ENCODE measurements at places on chromosomes 7 and 10. TPM values are rescaled to one million over a fixed set of nuclear protein-coding genes. Genes with fewer than 3 reads are reported as not detected.

Gene ZEB1
- total RNA-seq = 60.8 TPM

Gene CNPY1
- not detected for total RNA-seq

Gene PRSS37
- not detected for total RNA-seq

GRCh38 chr7:114939484-114940097 lies 17.7 kb downstream of the MDFIC start:
- DNase-seq = no peak

DNA sequence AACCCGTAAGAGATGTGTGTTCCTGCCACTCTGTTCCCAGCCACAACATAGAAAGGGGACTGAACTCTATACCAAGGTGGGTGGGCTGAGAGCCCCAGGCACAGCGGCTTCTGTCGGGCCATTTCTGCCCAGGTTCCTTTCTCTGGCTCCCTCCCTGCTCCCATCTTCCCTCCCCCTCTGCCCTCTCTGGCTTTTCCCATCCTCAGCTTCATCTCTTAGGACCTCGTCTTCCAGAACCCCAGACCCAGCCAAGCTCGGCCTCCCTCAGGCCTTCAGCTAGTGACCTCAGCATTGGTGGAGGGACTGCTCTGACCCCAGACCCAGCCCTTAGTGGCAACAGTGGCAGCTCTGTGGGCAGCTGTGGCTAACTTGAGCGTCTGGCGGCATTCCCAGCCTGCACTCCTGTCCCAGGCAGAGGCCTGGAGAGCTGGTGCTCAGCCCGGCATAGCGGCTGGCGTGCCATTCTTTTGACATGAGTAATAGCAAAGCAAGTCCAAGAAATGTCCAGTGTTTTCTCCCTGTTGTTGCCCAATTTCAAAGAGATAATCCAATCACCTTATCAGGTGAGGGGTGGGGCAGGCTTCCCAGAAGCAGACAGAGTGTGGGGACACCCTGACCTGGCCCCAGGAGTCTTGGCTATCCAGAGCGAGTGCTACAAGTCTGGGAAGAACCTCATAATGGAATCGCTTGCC lies 15.9 kb downstream of the PTPRE start:
- DNase-seq = peak; percentile 77

DNA sequence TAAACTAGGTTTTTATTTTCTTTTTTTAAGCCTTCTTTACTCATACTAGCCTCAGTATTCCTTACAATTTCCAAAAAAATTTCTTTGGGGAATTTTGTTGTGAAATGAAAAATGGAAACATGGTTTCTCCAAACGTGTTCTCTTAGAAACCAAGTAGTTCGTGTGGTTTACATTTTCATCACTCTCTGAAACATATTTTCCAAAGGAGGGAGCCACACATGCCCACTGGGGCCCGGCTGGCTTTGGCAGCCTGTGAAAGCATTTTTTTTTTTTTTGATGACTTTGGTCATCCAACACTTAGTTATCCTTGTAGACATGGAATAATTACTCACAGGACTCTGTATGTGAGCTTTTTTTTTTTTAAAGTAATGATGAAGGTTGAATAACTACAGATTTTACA lies 169.6 kb downstream of the C7orf25 start:
- DNase-seq = no peak

DNA sequence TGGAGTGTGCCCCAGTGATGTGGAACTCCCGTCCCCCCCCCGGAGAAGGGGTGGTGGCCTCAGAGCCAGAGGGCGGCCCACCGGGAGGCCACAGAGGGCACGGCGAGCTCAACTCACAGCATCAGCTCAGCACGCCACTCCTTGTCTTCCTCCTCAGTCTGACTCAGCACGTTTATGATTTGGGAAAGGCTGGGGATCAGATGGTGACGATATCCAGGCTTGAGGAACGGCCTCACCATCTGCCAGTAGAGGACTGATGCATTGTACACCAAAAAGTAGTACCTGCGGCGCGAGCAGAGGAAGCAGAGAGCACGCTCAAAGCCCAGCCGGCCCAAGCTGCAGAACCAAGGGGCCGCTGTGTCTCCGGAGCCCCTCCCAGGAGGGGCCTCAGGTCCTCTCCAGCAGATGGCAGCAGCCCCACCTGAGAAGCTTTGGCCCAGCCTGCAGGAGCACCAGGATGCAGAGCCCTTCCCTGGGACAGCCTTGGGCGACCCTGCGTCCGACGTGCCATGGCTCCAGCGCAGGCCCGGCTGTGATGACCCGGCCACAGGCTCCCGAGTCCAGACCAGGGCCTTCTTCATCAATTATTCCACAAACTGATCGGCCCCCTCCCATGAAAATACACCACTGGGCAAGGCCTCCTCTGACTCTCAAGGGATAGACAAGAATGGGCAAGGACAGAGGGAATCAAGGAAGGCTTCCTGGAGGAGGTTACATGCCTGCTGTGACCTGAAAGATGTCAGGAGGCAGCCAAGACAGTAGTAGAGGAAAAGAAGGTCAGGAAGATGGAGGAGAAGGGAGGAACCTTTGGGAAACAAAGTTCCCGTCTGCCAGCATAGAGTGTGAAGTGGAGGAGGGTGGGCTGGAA lies 3.7 kb downstream of the CFAP46 start:
- DNase-seq = no peak

GRCh38 chr7:21580073-21580521 lies 37.3 kb downstream of the DNAH11 start:
- no peak for DNase-seq

- no peak for DNase-seq
Measured at GRCh38 chr10:47435081-47435480, 48.8 kb downstream of the ANXA8 start.

DNA sequence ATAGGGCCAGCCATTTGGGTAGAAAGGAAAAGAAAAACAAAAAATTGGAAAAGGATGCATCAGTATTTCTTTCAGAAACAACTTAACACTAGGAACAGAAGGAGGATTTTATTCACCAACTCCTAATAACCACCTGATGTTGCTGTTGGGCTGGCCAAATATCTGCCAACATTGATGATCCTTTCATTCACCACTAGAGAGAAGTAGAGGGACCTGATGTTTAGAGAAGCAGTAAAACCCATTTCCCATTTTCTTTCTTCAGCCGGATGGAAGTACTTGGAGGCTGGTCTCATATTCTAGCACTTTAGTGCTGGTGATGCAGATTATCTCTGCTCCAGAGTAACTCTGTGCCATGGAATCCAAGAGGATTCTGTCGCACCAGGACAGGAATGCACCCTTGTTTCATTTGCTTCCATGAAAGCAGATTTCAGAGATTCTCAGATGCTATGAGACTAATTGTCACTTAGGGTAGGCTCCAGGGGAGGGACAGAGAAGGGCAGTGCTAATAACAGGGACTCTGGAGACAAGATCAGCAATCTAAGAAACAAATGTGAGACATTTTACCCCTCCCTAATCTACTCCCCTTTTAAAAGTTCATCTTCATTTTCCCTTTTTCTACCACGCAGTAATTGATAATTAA lies 3.1 kb downstream of the KLLN start:
- DNase-seq = no peak

DNA sequence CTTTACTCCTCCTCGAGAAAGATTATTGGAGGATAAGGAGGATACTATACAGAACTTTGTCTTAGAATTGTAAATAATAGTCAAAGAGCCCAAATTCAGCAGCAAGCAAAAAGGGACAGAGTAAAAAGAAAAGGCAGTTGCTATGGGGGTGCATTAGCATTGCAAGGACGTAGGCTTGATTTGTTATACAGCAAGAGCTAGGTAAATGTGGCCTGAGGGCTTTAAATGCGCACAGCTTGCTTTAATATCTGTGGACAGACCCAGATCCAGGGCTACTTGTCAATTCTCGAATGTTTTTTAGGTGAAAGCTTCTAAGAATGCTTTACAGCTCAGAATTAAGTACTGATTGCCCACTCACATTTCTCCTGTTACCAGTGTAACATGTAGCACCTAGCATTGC lies 58.5 kb downstream of the CELF2 start:
- DNase-seq = no peak

DNA sequence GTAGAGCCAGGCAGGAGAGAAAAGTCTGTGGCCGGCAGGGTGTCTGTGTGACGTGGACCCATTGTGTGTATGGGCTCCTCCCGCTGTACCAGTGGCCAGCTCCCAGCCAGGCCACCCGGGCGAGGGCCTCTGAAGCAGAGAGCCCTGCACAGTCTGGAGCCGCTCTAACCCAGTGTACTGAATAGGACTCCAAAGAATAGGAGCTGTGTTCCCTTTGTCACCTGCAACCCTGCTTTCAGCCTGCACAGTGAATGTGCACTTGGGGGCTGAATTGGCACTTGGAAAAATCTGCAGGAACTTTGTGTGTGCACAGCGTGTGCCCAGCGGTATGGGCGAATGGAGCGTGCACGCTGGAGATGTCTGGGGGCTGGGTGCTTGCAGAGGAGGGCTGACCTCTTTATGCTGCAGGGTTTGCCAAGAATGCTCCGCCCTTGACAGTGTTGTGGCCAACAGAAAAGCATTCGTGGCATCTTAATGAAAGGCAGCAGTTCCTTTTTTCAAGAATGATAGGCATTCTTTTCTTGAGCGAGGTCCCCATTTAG lies 216.2 kb downstream of the AUTS2 start:
- no peak for DNase-seq
